Stimulated activated naive CD4-positive, alpha-beta T cell treated with Interleukin-2 at 50 U/mL for 16 hours (primary cell): ENCODE measurements at places on chromosomes 5 and 9.

GRCh38 chr5:33049298-33049697, 338.2 kb downstream of the NPR3 start:
- no peak for DNase-seq

GRCh38 chr5:1801222-1801966, at the start of gene NDUFS6:
Gene NDUFS6, plus strand, starts transcription at chr5:1801407. Its CDS starts 11 bp downstream, at chr5:1801418.
- DNase-seq = peak; percentile 79

DNA sequence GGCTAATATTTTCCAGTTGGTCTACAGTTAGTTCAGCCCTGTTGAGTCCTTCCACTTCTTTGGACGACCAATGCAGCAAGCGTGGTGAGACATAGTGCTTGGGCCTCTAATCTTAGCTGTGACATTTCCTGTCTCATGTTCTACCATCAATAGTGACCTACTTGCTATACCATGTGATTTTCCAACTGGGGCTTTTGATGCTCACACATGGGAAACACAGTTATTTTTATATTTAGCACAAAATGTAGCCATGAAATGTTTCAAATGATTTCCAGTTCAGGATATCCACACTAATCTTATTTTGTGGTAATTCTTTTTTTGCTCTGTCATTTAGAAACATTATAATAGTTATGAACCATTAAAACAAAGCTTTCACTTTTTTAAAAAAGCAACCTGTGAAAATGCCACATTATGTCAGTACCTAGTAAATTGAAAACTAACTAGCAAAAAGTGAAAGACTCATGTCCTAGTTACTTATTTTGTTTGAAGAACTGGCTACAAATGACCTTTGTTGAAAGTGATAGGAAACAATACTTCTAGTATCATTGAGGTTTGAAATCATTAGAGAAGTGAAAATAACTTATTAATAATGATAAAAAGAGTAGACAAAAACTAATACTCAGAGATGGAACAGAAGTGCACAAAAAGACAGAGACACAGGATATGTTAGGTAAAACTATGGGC, 18.3 kb downstream of the MARCHF3 start:
- no peak for DNase-seq

- no peak for DNase-seq
Observed at GRCh38 chr9:122186777-122187470, 27.2 kb downstream of the MORN5 start.

GRCh38 chr5:10367579-10367978, 14.1 kb downstream of the MARCHF6 start:
- DNase-seq = no peak

- DNase-seq = no peak
Observed at GRCh38 chr5:93423300-93423699, 157.7 kb downstream of the NR2F1-AS1 start.

GRCh38 chr9:132231019-132231701, 69.3 kb downstream of the NTNG2 start:
- no peak for DNase-seq

- DNase-seq = no peak
Observed at GRCh38 chr5:68274847-68275651, 59.5 kb downstream of the PIK3R1 start.

DNA sequence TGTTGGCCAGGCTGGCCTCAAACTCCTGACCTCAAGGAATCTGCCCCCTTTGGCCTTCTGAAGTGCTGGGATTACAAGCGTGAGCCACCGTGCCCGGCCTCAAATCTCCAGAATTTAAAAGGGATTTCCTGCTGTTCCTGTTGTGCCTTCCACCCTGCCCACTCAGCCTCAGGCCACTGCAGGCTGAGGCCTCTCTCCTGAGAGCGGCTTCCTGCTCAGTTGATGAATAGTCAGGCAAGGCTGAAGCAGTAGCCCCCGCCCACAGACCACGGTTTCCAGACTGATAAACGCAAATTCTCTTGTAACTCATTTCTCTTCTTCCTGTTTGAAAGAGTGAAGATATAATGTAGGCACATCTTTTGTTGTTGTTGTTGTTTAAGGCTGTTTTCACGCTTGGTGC, 127.0 kb upstream of the PLCXD3 start:
- DNase-seq = no peak

- no peak for DNase-seq
Observed at GRCh38 chr9:99176527-99177013, 45.2 kb downstream of the ALG2 start.

- DNase-seq = no peak
Observed at GRCh38 chr5:78716206-78716605, 67.6 kb upstream of the LHFPL2 start.

- no peak for DNase-seq
Observed at GRCh38 chr5:9947225-9947714, 302.4 kb downstream of the ATPSCKMT start.

DNA sequence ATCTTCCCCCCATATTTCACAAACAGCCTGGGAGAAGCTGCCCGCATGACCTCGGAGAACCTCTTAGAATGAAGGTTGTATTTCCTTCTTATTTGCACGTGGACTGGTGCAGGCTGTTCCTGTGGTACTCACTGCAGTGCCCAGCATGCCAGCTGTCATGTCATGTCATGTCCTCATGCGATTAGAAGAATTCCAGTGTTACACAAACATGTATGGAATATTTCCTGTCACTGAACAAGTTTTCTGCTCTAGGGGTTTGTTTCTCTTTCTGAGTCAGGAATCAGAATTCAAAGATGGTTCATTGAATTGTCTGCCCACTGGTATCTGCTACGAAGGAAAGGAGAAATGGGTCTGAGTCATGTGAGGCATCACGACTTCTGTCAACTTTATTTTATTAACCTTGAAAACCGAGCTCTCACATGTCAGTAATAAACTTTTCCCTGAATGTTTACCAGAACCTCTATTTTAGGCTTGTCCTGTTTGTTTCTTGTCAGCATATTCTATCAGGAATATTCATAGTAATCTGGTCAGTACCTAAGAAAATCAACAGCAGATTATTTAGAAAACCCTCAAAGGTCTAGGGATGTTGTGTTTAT, 415.6 kb downstream of the GADD45G start:
- DNase-seq = no peak

DNA sequence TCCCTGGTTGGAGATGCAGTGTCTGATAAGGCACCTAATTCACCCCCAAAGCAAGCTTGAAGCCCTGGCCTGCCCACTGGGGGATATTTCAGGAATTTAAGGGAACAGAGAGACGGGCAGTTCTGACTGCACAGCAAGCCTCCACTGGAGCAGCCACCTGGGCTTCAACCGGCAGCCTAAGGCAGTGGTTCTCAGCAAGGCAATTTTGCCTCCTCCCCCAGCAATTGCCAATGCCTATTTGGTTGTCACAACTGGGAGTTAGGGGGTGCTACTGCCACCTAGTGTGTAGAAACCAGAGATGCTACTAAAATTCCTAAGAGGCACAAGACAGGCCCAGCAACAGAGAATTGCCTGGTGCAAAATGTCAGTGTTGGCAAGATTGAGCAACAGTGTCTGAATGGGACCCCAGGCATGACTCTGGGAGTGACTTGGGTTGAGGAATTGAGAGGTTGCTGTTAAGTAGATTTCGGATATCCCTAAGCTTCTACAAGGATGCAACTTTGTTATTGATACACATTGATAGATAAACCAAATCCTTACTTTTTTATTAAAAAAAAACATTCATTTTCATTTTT, 58.7 kb upstream of the CTSL start:
- no peak for DNase-seq

- no peak for DNase-seq
Observed at GRCh38 chr9:121189006-121189405, 12.7 kb downstream of the RAB14 start.

DNA sequence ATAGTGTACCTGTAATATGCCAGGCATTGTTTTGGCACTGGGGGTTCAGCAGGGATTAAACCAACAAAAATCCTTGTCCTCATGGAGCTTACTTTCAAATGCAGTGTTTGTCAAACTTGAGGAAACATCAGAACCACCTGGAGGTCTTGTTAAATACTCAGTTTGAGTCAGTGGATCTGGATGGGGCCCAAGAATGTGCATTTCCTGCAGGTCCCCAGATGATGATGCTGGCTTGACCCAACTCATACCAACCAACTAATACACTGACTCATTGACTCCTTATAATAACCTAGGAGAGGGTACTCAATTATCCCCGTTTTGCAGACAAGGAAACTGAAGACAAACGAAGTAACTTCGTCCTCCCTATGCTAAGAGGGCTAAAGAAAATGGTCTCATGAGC, 11.3 kb downstream of the WWC1 start:
- DNase-seq = no peak

DNA sequence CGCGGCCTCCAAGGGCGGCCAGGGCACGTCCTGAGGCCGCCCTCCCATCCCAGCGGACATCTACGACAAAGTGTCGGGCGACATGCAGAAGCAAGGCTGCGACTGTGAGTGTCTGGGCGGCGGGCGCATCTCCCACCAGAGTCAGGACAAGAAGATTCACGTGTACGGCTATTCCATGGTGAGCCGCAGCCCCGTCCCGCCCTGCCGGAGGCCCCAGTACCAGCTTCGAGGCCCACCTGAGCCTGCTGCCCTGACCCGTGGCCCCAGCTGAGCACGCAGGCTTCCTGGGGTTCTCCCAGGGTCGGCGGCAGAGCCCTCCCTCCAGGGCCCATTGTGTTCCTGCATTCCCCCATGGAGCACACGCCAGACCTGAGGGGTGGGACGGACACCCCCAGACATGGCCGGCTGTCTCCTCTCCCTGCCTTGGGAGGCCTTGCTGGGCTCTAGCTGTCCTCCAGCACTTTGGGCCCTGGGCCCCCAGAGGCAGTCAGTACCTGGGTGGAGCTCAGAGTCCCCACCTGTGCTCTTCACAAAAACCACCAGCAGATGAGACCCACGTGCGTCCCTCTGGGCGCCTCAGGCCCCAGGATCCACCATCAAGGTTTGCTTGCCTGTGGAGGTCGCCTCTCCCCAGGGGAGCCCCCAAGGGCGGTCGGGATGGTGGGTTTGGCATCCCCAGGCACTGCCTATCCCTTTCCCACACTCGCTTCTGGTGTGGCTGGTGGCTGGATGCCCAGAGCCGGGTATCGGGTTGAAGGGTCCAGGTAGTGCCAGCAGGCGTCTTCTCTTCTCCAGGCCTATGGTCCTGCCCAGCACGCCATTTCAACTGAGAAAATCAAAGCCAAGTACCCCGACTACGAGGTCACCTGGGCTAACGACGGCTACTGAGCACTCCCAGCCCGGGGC, 1.0 kb downstream of the PHPT1 start:
- no peak for DNase-seq

- no peak for DNase-seq
Observed at GRCh38 chr5:91365498-91365897, 17.6 kb downstream of the ARRDC3 start.

DNA sequence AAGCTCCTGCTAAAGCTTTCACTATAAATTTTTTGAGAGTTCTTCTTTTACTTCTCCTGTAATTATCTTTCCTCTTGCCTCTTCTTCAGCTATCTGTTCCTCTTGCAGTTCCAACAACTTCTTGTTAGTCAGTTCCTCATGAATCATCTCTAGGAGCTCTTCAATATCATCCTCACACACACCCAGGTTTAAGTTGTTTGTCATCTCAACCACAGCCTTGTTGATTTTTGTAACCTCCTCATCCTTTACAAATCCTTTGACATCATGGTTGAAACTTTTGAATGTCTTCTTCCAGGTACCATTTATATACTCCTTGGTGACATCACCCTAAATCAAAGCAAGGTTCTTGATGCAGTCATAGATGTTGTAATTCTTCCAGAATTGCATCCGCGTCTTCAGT, 106.3 kb upstream of the MAMDC2 start:
- no peak for DNase-seq

GRCh38 chr5:111968459-111968858, 211.5 kb upstream of the NREP start:
- DNase-seq = no peak

DNA sequence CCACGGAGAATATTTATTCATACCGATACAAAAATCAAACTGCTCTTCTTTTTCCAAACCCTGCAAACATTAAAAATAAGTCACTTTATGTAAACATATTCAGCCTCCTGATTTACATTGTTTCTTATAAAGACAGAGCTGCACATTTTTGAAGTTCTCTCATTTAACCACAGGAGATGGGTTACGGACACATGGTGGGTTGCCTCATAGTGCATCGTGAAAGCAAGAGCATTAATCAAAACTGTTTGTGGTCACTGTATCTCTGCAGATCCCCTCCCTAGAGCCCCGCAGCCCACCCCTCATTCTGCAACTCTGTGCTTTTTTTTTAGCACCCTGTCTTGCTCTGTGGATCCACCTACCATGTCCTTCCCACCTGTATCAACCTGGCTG, 43.3 kb upstream of the EQTN start:
- DNase-seq = no peak

DNA sequence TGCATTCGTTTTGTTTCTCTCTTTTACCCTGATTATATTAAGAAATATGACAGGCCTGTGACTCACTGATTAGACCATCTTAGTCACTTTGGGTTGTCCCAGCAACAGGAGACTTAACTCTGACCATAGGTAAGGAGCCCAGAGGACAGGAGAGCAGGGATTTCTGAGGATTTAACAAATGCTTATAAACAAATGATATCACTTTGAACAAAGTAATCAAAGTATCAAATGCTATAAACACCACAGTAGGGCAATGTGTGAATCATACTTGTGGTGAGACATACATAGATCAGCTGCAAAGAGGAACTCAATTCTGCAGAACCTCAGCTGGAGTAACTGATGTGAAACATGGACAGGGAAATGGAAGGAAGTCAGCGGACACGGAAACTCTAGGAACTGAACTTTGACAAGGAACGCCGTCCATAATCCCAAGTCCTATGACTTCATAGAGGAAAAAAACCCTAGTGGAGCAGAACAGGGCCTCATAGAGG, 190.6 kb upstream of the MSX2 start:
- no peak for DNase-seq

DNA sequence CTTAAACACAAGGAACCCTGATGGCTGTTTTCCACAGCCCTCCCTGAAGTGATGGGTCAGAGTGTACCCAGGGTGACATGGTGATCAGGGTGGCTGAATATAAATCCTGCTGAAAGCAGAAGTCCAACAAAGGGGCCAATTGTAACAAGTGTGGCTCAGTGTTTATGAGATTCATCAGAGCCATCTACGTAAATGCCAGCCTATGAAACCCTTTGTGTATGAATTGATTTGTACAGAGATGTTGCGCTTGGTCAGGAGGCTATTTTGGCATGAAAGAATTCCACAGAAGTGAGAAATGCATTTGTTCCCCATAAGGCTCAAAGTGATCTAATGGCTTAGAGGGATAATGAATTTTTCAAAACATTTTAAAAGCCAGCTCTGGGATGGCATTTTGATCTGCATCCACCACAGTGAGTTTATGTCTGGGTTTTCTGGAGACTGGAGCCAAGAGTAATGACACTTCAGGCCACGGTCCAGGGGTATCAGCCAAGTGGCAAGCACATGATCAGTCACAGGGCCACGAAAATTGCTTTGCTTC, 12.4 kb downstream of the PRUNE2 start:
- DNase-seq = no peak

- DNase-seq = no peak
Observed at GRCh38 chr5:178433273-178433775, 156.9 kb downstream of the COL23A1 start.

DNA sequence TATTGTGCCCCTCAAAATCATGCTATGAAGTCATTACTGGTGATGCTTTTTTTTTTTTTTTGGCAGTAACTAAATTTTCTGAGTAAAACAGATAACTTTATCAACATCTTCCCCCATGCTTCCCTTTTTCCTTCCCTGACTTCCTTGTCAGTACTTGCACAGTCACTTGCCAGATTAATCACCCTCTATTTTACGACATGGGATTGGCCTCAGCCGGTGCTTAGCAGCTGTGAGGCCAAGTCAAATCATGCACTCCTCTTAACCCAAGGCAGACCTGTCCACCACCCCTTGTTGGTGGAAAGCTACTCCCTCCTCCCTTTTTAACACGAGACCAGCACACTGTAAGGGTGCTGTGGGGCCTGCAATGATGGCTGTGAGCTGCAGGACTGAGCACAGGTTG, 118.0 kb upstream of the OTULINL start:
- DNase-seq = no peak

- DNase-seq = no peak
Observed at GRCh38 chr5:177610770-177611445, 11.0 kb downstream of the B4GALT7 start.
